EL (cell line): ENCODE measurements at places on chromosomes 11 and 22.

DNA sequence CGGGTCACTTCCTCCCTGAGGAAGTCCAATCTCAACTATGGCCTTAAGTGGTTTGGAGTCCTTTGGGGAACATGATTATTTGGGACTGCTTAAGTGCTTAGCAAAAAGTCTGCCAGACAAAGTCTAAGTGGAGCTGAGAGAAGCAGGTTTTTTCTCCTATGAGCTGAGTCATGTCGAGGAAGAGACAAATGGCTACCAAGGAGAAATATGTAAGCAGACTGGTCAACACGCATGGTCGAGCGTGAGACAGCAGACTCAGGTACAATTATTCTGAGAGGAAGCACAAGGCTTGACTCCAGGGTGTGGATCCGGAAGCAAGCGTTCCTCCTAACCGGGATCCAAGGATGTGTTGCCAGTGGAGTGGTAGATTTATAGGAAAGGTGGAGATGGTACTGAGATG, 30.6 kb downstream of the UBASH3B start:
- no peak for DNase-seq

GRCh38 chr22:40624770-40625169, 11.7 kb downstream of the MRTFA start:
- no peak for DNase-seq

- peak; percentile 72 for DNase-seq
Observed at GRCh38 chr22:27476729-27477128, 324.8 kb downstream of the MN1 start.

DNA sequence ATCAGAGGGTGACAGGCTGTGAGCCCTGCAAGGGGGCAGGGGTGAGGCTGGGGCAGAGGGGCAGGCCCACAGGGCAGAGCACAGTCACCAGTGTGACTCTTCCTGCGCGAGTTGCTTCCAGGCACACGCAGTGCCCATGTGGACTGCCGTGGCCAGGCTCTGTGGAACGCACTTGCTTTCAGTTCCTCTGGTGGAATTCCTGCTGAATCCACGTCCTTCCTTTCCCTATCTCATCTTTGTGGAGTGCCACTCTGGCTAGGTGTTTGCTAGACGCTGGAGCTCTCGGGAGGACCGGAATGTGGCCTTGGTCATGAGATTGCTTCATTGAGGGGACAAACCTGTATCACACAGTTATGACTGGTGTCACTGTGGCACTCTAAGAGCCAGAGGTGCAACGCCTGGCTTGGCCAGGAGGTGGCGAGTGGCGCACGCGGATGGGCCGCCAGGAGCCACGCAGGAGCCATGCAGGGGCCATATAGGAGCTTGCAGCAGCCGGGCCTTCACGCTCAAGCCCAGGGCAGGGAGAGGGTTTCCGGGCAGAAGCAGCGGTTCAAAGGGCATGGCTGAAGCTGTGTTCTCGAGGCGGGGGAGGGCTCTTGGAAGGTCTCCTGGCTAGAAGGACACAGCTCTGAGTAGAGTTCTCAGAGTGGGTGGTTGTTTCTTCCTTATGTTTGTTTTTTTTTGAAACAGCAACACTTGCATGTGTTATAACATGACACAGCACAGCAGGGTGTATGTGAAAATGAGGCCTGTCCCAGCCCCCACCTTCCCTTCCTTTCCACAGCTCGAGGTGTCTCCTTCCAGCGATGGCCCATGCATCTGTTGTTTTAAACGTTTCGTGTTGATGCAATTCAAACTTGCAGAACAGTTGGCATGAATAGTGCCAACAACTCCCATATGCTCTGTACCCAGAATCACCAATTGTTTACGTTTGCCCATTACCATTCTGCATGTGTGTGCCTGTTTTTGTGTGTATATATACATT, 36.2 kb downstream of the TBC1D22A start:
- DNase-seq: peak; percentile 67

- DNase-seq: peak; percentile 89
Observed at GRCh38 chr11:123231256-123231655, 36.2 kb upstream of the CLMP start.

DNA sequence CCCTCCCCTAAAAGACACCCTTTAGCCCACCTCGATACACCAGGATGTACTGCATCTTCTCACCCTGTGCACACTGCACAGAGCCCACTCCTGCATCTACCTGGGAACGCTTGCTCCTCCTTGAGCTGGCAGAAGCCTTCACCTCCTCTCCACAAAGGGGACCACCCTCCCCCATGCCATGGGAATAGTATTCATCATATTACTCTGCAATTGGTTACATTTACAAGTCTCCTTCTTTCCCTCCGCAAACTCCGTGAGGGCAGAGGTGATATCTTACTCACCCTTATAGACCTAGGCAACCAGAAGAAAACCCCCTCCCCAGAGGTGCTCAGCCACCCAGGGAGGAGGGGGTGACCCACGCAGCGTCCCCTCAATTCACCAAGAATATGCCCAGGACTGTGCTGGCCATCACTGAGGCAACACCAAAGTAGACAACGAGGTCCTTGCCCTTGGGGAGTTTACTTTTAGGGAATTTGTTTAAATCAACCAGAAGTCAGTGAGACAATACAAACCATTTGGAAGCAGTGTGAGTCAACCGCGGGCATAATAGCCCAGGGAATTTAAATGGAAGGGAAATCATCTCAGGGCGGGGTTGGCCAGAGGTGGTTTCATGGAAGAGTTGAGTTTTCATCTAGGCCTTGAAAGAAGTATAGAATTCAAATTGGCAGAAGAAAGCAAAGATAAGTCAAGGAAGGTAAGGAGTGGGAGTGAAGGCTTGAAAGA, 214.5 kb downstream of the BARX2 start:
- no peak for DNase-seq

DNA sequence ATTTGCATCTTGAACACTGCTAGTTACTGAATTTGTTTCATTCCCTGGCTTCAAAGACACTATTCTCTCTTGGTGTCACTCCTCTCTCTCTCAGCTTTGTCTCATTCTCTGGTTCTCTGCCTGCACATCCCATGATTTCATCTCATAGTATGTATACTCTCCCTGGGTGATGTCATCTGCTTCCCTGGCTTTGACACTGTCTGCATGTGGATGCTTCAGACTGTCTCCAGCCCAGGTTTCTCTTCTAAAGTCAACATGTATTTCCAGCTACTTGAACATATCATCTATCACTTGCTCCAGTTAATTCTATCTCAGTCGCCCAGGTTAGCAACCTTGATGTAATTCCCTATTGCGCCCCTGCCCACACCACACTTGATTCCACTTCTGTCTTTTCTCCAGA, 9.3 kb upstream of the ACAT1 start:
- DNase-seq: peak; percentile 31

DNA sequence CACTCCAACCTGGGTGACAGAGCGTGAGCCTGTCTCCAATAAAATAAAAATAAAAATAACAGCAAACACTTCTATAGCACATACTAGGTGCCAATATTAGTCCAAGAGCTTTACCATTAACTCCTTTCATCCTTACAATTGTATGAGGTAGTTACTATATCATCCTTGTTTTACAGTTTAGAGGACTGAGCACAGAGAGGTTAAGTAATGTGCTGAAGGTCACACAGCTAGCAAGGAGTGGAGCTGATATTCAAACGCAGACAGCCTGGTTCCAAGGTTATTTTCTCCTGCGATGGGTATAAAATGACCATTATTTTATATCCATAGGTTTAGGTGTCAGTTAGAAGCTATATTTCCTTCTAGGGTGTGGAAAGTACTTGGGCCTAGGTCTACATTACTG, 80.7 kb upstream of the LMO1 start:
- no peak for DNase-seq

GRCh38 chr11:4063348-4063747, 31.3 kb upstream of the RRM1 start:
- DNase-seq: peak; percentile 25

- DNase-seq: no peak
Observed at GRCh38 chr22:42171946-42172719, 41.5 kb upstream of the CYP2D6 start.

DNA sequence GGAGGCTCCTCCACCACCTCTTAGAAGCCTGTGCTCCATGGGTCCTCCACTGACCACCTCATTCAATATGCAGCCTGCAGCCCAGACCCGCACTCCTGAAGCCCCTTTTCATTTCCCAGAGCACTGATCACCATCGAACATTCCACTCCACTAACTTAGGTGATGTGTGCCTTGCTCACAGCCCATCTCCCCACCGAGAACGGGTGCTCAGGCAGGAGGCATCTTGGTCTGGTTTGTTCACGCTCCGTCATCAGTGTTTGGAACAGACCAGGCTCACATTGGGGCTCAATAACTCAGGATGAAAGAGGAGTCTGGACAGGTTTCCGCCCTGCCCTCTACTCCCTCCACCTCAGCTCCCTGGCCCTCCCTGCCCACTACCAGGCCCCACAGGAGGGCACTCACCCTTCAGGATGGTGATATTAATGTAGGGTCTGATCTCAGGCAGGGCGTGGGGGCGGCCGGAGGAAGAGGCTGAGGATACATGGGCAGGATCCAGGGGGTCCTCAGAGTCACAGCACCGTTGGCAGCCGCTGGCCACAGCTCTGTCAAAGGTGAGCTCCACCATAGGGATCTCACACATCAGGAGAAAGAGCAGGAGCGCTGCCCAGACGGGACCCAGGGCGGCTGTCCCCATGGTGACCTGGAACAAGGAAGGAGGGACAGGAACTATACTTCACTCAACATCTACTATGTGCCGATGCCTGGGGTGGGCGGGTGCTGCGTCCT, 3.1 kb downstream of the C1QTNF6 start:
- DNase-seq: no peak

DNA sequence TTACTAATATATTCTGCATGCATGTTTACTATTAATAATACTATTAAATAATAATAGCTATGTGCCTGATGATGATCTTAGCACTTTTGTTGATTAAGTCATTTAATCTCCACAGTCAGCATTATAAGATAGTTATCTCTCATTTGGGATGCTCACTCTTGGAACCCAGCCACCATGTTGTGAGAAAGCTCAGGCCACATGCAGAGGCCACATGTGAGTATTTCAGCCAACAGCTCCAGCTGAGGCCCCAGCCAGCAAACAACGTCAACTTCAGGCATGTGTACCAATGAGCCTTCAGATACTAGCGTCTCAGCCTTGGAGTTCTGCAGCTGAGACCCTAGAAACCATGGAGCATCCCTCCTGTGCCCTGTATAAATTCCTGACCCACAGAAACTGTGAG, 798.1 kb upstream of the LRRC4C start:
- no peak for DNase-seq

DNA sequence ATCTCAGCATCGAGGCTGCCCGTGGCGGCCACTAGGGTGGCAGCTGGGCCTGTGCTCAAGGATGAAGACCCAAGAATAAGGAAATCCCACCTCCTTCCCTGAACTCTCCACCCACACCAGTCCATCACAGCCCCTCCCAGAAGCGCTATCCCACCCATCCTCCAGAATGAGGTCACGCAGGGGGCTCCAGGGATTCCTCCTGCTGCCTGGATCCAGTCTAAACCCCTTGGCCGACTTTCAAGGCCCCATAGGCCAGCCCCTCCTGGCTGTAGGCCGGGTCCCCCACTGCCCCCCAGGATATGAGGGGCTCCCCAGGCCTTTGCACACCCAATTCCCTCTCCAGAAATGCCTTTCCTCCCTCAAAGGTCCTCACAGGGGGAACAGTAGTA, 19.0 kb upstream of the SCGB1A1 start:
- no peak for DNase-seq

DNA sequence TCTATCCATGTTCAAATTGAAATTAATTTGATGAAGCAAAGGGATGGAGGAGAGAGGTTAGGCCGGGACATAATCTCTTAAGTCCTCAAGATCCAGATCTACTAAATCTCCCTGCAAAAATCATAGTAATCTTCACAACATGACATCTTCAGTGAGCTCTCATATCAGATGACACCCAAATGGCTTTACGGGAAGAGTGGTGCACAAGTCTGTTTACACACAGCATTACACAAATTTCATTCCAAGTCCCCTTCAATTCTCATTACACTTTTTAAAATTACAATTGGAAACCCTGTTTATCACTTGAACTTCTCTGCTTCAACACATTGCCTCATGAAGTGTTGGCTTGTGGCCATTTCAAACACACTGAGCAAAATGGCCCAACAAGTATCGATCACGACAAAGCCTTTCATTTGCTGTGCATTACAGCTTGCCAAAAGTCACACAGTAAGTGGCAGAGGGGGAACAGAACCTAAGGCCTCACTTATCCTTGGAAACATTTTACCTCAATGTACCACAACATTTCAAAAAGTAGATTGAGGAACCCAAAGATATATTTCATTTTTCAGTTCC, 17.9 kb upstream of the TPH1 start:
- DNase-seq: no peak

DNA sequence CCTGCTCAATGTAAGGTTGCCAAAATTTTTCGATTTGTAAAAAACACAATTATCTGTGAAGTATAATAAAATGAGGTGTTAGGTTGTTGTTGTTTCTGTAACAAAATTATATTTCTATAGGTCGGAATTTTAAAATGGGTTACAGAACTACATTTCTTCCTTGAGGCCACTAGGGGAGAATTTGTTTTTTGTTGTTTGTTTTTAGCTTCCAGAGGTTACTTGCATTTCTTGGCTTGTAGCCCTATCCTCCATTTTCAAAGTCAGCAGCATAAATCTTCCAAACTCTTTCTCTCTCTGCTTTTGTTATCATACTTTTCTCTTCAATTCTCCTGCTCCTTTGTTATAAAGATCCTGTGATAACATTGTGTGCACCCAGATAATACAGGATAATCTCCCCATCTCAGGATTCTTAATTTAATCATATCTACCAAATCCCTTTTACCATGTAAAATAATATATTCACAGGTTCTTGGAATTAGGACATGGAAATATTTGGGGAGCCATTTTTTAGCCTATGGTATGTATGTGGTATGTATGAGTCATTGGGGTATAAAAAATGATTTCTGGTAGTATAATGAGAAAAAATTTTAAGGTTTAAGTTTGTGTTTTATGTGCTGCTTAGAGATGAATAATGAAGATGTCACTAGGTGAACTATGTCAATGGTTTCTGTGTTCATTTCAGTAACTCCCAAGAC, 9.4 kb upstream of the PATL1 start:
- peak; percentile 37 for DNase-seq

- no peak for DNase-seq
Observed at GRCh38 chr11:4465407-4465806, 16.3 kb downstream of the OR52K2 start.

DNA sequence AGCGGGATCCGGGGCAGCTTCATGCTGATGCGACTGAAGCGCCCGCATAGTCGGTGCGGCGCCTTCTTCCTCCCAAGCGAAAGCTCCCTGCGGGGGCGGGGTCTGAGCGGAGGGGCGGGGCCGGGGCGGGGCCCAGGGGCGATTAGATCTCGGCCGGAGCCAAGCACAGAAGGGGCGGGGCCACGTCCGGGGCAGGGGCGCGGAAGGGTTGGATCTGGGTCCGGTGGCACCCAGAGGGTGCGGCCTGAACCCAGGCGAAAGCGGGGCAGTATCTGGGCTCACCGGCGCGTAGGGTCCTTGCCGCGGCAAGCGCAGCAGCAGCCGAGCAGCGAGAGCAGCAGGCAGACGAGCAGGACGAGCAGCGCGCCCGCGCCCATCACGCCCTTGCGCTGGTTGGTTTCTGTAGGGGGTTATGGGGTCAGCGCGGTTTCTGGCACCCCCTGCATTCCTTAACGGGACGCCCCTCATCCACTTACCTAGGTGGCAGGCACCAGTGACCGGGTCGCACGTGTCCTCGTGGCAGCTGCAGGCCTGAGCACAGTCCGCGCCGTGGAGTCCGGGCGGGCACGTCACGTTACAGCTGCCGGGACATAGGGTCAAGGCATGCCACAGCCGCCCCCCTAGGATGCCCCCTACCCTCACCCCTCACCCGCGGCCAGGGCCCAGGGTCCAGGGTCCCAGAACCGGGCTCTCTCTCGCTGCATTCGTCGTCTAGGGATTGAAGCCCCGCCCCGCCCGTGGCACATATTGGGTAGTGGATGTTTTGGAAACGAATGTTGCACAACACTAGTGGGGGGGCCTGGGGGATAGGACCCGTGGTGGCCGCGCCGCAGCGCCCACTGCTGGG, 8.1 kb downstream of the SCARF2 start:
- DNase-seq: no peak

- DNase-seq: peak; percentile 68
Observed at GRCh38 chr11:75654314-75654713, 14.5 kb downstream of the MAP6 start.
